ENCODE measurements at places on chromosomes 3 and 15. TPM values are rescaled to one million over a fixed set of nuclear protein-coding genes. Genes with fewer than 3 reads are reported as not detected.

Gene AGBL1
- total RNA-seq = not detected

Gene TMEM45A
- total RNA-seq = 0.34 TPM

Gene TRIM42
- total RNA-seq = not detected

Gene ARID3B
- total RNA-seq = 53.6 TPM

Gene MAGI1
- total RNA-seq = 0.69 TPM

Gene B3GALNT1
- total RNA-seq = 2.4 TPM

Gene PLA2G4D
- total RNA-seq = not detected

Gene PBRM1
- 68.8 TPM for total RNA-seq

Gene DNASE1L3
- total RNA-seq = not detected

Gene RTP1
- not detected for total RNA-seq

Gene LEKR1
- total RNA-seq = not detected

Gene P4HTM
- total RNA-seq = 34.5 TPM

Gene SUSD5
- total RNA-seq = not detected

Gene ATXN7
- 48.2 TPM for total RNA-seq

Gene CCDC71
- total RNA-seq = 27.6 TPM

Gene MEIS2
- not detected for total RNA-seq

Gene ATP8B4
- 52.9 TPM for total RNA-seq

Gene IQSEC1
- 31.4 TPM for total RNA-seq

Gene DBR1
- total RNA-seq = 31.0 TPM

Gene TTBK2
- total RNA-seq = 13.4 TPM

Gene ILDR1
- total RNA-seq = 0.34 TPM

Gene RETNLB
- not detected for total RNA-seq

Gene GOLGA8M
- 1.5 TPM for total RNA-seq

- no peak for DNase-seq
Measured at GRCh38 chr3:105862217-105862616, 6.6 kb downstream of the CBLB start.

DNA sequence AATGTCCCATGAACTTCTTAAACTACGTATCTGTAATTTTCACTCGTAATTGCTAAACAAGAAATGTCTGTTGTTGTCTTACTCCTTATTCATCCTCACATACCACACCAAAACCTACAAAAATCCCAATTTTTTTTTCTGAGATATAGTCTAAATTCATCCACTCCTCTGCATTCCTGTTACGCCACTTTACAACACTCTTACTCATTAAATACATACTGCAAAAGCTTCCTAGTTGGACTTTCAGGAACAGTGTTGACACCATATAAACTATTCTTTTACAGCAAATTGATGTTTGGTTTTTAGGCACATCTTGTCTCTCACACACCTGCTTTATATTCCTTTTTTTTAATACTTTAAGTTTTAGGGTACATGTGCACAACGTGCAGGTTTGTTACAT is 934.9 kb upstream of the CADM2 start:
- DNase-seq = no peak

DNA sequence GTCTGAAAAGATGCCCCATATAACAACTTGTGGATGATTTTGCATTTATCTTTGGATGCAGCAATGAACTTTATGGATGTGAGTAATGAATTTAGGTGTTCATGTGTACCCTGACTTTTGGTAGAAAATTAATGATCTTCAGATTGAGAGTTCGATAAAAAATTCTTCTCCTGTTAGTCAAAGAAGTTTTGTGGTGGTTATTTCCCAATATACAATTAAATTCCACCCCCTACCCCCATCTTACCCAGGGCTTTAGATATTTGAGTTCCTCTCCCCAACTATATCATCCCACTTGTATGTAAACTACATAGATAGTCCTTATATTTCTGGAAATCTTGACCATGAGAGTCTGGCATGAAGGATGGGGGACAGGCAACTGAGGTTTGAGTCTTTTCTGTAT is 126.1 kb upstream of the ALDH1A3 start:
- DNase-seq = no peak

DNA sequence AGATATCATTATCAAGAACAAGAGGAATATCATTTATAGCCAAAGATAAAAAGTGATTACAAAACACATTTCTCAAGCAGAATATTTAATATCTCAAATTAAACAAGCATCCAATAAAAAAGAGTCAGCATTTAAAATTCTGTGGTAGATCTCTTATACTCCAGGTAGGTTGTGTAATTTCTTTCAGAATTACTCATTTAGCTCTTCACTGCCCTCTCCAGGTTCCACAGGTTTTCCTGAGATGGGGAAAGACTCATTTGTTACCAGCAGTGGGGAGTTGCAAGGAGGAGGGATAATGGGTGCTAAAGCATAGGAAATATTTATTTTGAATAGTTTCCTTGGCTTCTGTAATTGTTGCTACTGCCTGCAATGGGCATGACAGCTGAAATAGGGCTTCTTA is 83.1 kb upstream of the RASGRP1 start:
- no peak for DNase-seq

GRCh38 chr3:140842984-140843649 is 98.5 kb upstream of the SLC25A36 start:
- DNase-seq = no peak

DNA sequence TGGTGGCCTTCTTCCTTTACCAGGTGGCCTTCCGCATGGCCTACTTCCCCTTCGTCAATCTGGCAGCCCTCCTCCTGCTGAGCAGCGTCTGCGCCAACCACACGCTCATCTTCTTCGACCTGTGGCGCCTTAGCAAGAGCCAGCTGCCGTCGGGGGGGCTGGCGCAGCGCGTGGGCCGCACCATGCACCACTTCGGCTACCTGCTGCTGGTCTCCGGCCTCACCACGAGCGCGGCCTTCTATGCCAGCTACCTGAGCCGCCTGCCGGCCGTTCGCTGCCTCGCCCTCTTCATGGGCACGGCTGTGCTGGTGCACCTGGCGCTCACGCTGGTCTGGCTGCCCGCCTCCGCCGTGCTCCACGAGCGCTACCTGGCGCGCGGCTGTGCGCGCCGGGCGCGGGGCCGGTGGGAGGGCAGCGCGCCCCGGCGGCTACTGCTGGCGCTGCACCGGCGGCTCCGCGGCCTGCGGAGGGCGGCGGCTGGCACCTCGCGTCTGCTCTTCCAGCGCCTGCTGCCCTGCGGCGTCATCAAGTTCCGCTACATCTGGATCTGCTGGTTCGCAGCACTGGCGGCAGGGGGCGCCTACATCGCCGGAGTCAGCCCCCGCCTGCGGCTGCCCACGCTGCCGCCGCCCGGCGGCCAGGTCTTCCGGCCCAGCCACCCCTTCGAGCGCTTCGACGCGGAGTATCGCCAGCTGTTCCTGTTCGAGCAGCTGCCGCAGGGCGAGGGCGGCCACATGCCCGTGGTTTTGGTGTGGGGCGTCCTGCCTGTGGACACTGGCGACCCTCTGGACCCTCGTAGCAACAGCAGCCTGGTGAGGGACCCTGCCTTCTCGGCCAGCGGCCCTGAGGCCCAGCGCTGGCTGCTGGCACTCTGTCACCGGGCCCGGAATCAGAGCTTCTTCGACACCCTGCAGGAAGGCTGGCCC is 9.9 kb downstream of the DISP2 start:
- peak; percentile 83 for DNase-seq

- no peak for DNase-seq
Measured at GRCh38 chr15:89379251-89379695, 44.6 kb upstream of the POLG start.

DNA sequence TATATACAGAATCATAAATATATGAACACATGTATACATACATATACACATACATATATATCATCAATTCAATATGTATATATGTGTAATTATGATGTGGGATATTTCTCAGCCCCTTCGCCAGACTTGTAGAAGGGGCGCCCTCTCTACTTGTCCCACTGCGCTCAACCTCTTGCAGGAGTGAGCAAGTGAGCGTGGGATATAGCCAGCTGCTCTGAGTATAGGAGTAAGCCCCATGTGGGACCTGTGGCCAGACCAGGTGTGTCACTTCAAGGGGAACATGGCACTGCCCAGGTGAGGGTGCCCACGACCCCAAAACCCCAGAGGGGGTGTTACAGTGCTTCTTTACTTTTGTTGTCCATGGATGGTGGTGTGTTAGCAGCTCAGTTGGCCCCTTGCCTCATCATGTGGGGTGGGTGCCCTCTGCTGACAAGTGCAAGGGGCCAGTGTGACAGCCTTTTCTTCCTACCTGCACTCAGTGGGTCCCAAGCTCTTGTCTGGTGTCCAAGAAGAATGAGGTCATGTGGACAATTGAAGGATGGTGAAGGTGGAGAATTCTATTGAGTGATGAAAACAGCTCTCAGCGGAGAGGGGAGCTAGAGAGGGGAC is 304.1 kb downstream of the UNC13C start:
- no peak for DNase-seq

GRCh38 chr15:90868261-90868689 is at the start of gene FURIN:
FURIN (plus strand) TSS chr15:90868588; CDS start chr15:90875741, 7,153 bp downstream.
- no peak for DNase-seq

- peak; percentile 91 for DNase-seq
Measured at GRCh38 chr15:75367913-75368688, at the start of gene MAN2C1. MAN2C1 (minus strand) TSS chr15:75368607; CDS start chr15:75368583, 24 bp downstream.

GRCh38 chr15:101027273-101027901 is 108.2 kb downstream of the LRRK1 start:
- no peak for DNase-seq

GRCh38 chr15:36917411-36918267 is 182.7 kb downstream of the MEIS2 start:
- no peak for DNase-seq

GRCh38 chr3:143122608-143123352 is 3.2 kb downstream of the CHST2 start:
- no peak for DNase-seq

GRCh38 chr3:127986803-127987202 is 65.4 kb upstream of the SEC61A1 start:
- DNase-seq = no peak

DNA sequence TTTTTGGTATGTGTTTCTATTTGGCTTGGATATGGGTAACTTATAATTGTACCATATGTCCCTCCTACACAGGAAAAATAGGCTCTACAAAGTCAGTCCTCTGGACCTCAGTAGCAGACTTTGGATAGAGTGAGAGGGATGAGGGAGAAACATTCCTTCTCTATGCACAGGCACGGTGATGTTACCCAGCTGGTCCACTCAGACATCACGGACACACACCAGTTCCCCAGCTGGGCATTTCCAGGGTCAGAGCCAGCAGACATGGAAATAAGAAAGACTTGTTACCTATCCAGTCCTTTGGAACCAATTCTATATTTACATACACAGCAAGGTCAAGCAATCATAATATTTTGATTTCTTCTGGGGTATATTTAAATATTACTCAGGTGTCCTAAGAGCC is 433.1 kb upstream of the KCNMB2 start:
- DNase-seq = no peak

DNA sequence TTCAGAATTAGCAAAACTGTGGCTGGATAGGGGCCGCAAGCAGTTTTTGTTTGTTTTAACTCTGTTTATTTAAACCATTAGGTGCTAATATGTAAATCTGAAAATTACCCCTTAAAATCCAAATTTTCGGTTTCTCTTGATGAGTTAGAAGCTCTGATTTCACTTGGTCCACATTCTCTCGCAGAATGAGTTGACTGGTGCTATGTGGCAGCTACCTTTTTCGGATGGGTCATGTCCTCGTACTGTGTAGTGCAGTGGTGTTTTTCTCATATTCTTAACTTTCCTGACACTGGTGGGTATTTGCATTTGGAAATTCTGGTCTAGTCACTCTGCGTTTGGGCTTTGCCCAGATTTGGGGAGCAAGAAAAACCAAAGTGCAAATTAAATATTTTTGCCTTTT is 87.1 kb downstream of the DIPK2A start:
- no peak for DNase-seq

DNA sequence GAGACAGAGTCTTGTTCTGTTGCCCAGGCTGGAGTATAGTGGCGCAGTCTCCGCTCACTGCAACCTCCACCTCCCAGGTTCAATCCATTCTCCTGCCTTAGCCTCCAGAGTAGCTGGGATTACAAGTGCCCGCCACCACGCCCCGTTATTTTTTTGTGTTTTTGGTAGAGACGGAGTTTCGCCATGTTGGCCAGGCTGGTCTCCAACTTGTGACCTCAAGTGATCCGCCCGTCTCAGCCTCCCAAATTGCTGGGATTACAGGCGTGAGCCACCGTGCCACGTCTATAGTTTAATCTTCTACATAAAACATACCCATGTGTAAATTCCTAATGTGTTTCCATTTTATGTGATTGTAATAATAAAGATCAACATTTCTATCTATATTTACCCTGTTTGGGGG is 1.7 kb downstream of the GALK2 start:
- no peak for DNase-seq

DNA sequence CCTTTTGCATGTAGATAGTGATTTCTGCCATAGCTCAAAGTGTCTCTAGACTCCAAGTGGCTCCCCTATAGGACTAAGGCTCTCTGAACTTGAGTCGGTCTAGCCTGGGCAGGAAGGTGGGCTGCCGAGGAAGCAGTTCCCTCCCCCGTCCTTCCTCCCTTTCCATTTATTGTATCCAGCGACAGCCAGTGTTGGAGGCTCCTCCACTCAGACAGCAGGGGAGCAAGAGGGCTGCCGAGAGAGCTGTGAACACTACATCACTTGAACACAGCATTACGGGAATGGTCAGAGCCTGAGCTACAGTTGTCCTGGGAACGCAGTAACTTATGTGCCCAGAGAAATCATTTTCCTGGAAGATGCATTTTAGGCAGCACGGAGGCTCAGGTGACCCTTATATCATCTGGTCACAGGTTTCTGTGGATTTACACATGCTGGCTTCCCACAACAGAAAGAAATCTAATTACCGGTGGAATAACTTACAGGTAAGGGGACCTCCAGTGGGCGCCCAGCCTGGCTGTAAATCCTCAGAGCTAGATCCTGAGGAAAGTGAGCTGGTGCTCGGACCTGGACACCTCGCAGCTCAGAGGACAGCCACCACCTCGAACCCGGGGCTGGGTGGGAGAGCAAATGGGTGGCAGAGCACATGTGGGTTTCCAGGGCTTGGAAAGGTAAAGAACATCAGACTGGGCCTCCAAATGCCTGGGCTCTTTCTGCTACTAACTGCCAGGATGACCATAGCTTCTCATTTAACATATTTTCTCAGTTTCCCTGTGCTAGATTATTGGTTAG is 197.1 kb downstream of the UACA start:
- no peak for DNase-seq

- no peak for DNase-seq
Measured at GRCh38 chr15:57134071-57134605, 215.7 kb downstream of the TCF12 start.

- DNase-seq = no peak
Measured at GRCh38 chr3:102205647-102206046, 229.2 kb upstream of the ZPLD1 start.

GRCh38 chr15:42384597-42384996 is 25.3 kb downstream of the CAPN3 start:
- DNase-seq = no peak

- no peak for DNase-seq
Measured at GRCh38 chr3:150960708-150961684, 11.5 kb downstream of the CLRN1 start.

DNA sequence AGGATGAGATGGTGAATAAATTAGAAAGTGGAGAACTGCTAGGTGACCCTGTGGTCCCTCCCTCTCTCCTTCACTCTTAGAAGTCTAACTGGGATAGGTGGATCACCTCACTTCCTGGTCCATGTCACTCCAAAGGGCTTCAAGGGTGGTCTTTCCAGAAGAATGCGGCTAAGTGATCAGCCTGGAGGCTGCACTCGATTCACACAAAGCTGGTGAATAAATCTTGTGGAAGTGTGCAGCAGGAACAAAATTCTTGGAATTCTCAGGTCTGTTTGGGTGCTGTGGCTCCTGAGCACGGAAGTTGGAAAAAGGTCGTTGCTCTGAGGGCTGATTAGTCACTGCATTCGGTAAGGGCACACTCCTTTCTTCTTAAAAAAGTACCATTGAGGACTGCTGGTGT is 46.3 kb downstream of the GASK1A start:
- DNase-seq = no peak

GRCh38 chr3:53989451-53989850 is 97.8 kb upstream of the SELENOK start:
- no peak for DNase-seq

GRCh38 chr3:188727052-188727451 is 444.7 kb upstream of the TPRG1 start:
- no peak for DNase-seq
